ENCODE measurements at places on chromosomes 5 and 9. TPM values are rescaled to one million over a fixed set of nuclear protein-coding genes. Genes with fewer than 3 reads are reported as not detected.

Gene WHRN
- total RNA-seq = 4.1 TPM

Gene ZNF879
- total RNA-seq = 4.7 TPM

Gene TAF11L10
- total RNA-seq = not detected

Gene IFNB1
- not detected for total RNA-seq

Gene RGS3
- 77.2 TPM for total RNA-seq

Gene GABRG2
- not detected for total RNA-seq

Gene IRX1
- total RNA-seq = not detected

Gene PRUNE2
- 0.16 TPM for total RNA-seq

Gene RNF145
- 140 TPM for total RNA-seq

Gene INSL4
- not detected for total RNA-seq

Gene CPLANE1
- total RNA-seq = 7.2 TPM

Gene PRSS3
- not detected for total RNA-seq

Data from activated CD8-positive, alpha-beta T cell treated with anti-CD3 and anti-CD28 coated beads, Interleukin-2, amount 10 ng/mL, durations not matched to agents 7 days and 5 days (primary cell).